ENCODE measurements at places on chromosomes 4 and X. TPM values are rescaled to one million over a fixed set of nuclear protein-coding genes. Genes with fewer than 3 reads are reported as not detected.

Gene DCAF12L1
- 0.07 TPM for total RNA-seq

Gene SYP
- total RNA-seq: 0.27 TPM

Gene TSPAN5
- 52.8 TPM for total RNA-seq

Gene JADE1
- 13.1 TPM for total RNA-seq
